Large intestine (tissue), 12 donors: ENCODE measurements at places on chromosomes 2 and 18.

DNA sequence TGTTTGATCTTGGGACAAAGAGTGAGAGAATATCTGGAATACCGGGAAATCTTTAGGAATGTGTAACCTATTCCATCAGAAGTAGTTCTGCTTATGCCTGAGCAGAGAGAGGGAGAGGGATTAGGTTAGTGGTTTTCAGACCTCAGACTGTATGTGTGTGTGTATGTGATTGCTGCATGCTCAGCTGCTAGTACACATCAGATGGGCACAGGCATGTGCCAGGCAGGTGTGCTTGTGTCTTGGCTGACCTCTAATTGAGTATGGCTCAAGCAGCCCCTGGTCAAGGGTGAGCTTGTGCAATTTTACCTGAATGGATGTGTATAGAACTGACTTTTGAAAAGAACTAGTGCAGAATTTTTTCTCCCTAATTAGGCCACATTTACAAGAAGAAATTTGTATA lies 91.2 kb downstream of the INSIG2 start:
- no peak for DNase-seq

DNA sequence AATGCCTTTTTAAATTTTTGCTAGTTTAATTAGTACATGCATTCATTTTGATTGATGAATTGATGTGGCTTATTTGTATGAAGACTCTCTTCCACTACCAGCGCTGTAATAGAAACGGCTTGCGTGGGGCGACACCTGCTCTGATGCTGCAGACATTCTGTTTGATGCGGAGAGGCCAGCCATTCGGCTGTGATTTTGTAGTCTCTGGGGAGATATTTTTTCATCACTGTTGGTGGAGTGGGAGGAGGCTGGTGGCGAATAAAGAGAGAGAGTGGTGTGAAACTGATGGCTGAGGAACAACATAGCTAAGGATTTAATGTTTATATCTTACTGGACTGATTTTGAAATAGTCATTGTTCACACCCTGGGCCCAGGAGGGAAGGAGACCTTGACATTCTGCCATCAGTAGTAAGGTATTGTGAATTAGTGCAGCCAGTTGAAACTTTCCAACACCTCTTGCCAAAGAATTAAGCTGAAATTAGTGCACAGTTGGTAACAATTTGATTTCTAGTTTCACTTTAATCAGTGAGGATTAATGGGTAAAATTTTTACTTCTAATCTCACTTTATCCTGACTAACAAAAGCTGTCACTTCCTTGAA lies 224.1 kb downstream of the MTX2 start:
- DNase-seq, result no peak

DNA sequence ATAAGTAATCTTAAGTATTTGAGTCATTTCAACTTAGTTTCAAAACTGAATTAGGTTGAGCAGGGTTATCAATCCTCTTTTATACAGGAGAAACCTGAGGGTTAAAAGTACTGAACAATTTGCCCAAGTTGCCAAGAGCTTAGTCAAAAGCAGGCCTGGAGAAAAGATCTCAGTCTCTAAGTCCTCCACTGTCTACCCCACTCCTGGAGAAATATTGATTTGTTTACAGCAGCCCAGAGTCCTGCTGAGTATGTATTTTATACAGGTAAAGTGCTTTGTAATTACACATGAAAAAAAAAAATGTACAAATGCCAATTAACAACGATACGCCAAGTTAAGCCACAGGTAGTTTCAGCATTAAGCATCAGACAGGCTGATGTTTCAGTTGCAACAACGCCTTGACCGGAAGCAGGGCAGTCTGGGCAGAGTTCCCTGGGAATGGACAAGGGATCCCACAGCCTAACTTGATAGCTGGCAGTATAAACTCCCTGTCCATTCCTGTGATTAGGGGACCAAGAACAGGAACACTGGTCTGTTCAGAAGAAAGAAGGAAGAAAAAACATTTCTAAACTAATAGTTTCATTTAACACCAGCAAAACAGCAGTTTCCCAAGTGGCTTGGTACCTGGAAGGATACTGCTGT lies 132.9 kb downstream of the MYO5B start:
- no peak for DNase-seq

DNA sequence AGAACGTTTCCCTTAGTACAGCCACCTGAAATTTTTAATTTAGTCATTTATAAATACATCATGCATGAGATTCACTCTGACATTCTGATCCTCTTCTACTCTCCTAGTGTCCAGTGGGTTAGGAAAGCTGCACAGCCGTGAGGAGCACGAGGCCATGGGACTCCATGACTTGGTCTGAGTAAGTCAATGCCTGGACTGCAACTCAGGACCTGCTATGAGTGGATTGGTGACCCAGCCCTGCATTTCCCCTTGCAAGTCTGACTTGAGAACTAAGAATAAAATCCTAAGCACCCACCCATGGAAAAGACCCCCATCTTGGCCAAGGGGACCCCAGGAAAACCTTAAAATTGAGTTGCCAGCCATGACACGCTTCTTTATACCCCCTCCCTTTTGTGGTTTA lies 237.6 kb upstream of the HDAC4 start:
- DNase-seq, result no peak

DNA sequence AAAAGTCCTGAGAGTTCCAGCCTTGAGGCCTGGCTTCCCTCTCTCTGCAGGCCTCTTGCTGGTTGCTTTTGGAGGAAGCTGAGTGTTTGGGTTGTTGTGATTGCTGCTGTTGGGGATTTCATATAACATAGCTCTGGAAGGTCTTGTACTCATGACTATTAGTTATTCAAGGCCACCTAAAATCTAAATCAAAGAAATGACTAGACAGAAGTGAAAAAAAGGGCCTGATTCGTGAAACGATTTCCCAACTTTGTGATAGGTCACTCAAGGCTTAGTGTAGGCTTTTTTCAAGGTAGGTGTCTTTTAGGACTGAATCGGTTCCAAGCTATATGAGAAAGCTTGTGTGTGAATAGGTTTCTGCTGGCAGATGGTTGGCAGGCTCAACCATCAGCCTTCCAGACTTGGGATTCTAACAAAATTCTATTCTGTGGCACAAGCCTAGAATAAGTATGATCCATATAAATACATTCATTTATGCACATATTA lies 164.4 kb downstream of the FMNL2 start:
- no peak for DNase-seq

DNA sequence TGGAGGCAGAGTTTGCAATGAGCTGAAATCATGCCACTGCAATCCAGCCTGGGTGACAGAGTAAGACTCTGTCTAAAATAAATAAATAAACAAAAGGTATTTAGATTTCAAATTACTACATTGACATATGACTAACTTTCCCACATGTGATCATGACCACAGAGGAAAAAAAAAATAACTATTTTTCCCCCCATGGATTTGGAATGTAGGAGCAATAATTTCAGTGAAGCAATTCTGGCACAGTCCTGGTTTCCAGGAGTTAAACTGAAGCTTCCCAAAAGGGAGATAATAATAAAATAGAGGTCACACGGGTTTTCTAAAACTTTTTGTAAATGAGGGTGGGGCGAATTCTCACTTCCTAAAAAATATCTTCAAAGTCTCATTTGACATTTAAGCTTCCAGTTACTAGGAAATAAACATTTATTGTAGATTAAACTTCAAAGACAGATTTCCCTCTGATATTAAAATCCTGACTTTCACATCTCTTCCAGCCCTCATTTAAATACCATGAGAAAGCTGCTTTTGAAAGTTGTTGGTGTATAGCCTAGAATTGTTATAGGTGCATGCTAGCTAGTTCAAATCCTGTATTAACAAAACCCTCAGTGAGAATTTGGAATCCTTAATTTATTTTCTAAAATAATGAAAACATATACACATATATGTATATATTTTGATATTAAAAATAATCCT lies 20.7 kb downstream of the SLC19A3 start:
- DNase-seq, result no peak

- no peak for DNase-seq
Observed at GRCh38 chr2:215367662-215368492, 56.0 kb downstream of the ATIC start.

- DNase-seq, result no peak
Observed at GRCh38 chr2:224084266-224084892, 45.3 kb upstream of the SERPINE2 start.

DNA sequence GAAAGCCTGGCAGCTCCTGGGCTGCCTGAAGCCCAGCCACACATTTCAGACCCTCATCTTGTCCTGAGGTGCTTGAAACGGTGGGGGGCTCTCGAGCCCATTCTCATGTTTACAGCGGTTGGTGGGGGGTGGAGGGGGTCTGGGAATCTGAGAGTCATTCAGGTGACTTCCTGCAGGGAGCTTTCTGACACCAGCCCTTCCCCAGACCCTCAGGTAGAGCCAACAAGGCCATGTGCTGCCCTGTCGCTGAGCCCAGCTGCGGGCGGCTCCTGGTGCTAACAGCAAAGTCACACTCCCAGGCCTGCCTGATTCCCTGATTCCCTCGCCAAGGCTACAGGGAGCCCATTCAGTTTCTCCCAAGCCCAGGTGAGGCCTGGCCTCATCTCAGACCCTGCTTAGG lies 324.9 kb upstream of the MEX3C start:
- no peak for DNase-seq

DNA sequence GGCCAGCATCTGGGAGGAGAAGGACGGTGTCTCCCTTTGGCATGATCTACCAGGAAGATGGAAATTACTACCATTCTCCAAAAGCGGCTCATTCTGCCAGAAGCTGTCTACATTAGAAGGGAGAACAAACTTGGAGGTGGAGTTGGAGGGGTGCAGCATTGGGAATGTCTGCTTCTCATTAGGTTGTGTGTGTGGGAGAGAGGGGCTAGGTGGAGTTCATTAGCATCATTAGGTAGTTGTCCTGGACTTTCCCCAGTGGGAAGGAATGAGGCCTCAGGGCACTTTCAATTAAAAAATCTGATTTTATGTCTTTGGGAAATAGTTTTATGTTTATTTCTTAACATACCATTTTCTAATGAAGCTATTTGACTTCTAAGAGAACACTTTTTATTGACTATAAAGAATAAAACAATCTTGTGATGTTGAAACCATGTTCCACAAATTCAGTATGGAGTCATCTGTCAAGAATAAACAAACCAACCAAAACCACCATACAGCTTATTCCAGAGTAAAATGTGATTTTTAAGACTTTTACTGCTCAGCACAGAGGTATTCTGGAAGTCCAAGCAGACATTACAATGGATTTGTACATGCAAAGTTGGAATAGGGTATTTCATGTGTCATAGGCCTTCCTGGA lies 60.6 kb downstream of the VAPA start:
- no peak for DNase-seq

GRCh38 chr2:199111458-199111857 lies 346.3 kb downstream of the SATB2 start:
- DNase-seq, result no peak

DNA sequence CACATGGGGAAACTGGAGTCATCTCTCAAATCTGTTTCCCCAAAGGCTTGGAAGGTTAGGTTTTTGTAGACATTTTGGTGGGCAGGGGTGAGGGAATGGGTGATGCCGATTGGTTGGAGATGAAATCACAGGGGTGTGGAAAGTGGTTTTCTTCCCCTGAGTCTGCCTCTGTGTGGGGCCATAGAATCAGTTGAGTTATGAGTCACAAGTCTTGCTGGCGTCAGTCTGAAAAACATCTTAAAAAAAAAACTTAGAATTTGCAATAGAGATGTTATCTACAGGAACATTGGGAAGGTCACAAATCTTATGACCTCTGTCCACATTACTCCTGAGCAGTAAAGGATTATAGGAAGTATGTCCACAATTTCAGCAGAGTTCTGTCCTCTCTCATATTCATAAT lies 314.6 kb downstream of the CNTNAP5 start:
- no peak for DNase-seq

GRCh38 chr18:60962625-60963024 lies 370.6 kb upstream of the CDH20 start:
- no peak for DNase-seq

DNA sequence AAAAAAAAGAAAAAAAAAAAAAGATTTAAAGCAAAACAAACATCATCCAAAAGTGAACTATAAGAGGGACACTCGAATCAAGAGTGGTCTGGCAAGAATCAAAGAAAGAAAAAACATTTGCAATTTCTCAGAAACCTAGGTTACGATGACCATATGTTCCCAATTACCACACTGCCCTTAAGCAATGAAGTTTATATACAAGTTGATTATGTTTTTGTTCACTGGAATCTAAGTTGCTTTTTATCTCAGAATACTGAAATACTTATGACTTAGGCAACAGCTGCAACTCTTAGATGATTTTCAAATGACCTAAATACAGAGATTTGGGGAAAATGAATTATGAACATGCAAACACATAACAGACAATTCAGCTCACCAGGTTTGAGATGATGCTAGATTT lies 597.1 kb upstream of the CHAC2 start:
- DNase-seq, result no peak

DNA sequence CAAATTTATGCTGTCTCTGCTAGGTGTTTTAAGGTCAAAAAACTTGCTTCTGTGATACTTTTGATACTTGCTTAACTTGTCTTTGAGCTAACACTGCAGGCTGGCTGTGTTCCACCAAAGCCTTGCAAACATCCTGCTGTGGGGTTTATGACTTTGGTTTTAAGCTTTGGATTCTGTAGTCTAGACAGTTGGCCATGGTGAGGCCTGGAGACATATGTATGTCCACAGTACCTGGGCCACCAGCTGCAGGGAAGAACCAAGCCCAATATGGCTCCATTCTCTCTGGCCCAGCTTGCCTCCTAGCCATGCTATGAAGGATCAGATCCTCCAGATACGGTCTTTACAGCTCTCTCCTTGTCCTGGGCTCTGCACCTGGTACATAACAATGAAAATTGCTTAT lies 113.9 kb downstream of the INO80D start:
- DNase-seq, result no peak

- DNase-seq, result no peak
Observed at GRCh38 chr2:187148059-187148714, 299.2 kb upstream of the ZSWIM2 start.

GRCh38 chr2:157173740-157174184 lies 83.7 kb upstream of the GALNT5 start:
- DNase-seq, result no peak

GRCh38 chr2:177143444-177143843 lies 69.2 kb upstream of the HNRNPA3 start:
- no peak for DNase-seq

DNA sequence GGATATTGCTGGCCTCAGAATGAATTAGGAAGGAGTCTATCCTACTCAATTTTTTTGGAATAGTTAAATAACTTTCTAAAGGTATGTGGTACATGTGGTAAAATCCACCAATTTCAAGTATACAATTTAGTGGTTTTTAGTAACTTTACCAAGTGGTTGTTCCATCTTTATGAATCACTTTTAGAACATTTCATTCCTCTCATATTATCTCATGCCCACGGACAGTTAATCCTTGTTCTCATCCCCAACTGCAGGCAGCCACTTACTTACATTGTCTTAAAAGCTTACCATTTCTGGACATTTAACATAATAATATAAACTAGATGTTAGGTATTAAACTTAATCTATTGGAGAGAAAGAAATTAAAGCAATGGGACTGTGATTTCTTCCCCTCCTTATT lies 146.3 kb upstream of the ZC3H15 start:
- DNase-seq, result no peak

GRCh38 chr2:45713591-45713990 lies 62.1 kb downstream of the PRKCE start:
- DNase-seq, result no peak
